Fibroblast of villous mesenchyme (primary cell): ENCODE measurements at places on chromosomes 4 and X. TPM values are rescaled to one million over a fixed set of nuclear protein-coding genes. Genes with fewer than 3 reads are reported as not detected.

Gene CFI
- total RNA-seq = 17.3 and 18.4 TPM in 2 replicates

Gene GAGE12J
- not detected in 2 replicates for total RNA-seq

Gene TLR6
- total RNA-seq = 2.3 and 3.0 TPM in 2 replicates

Gene EIF2S3
- total RNA-seq = 256 and 355 TPM in 2 replicates

Gene MAGEA2B
- total RNA-seq = not detected in 2 replicates

Gene FRG2
- not detected in 2 replicates for total RNA-seq

Gene SPANXB1
- total RNA-seq = not detected in 2 replicates

Gene TMEM175
- total RNA-seq = 8.2 and 10.3 TPM in 2 replicates

Gene TRAM1L1
- total RNA-seq = 2.6 and 3.0 TPM in 2 replicates

Gene NCAPG
- total RNA-seq = 17.4 and 32.8 TPM in 2 replicates

Gene CT45A3
- not detected in 2 replicates for total RNA-seq

Gene HTR2C
- total RNA-seq = under 0.01 TPM in 2 replicates

Gene TMEM156
- total RNA-seq = under 0.01 TPM in 1 of 2 replicates, not detected in the other

Gene PALLD
- total RNA-seq = 188 and 281 TPM in 2 replicates

Gene HSFX4
- total RNA-seq = not detected in 2 replicates

Gene COL25A1
- 6.9 and 13.5 TPM in 2 replicates for total RNA-seq

Gene FREM3
- total RNA-seq = not detected in 2 replicates

Gene SCLT1
- 19.3 and 28.1 TPM in 2 replicates for total RNA-seq

Gene MTMR8
- total RNA-seq = under 0.01 and 0.43 TPM in 2 replicates

Gene ZNF732
- 0.43 and 0.64 TPM in 2 replicates for total RNA-seq

Gene SEC24B
- 14.5 and 19.9 TPM in 2 replicates for total RNA-seq

Gene CXorf49
- not detected in 2 replicates for total RNA-seq

Gene SASH3
- total RNA-seq = not detected in 2 replicates

Gene SSX2
- not detected in 2 replicates for total RNA-seq
